ENCODE measurements at places on chromosomes 16 and 17.

GRCh38 chr17:78146881-78147280 lies 696 bp downstream of the C17orf99 start:
- no peak for DNase-seq

DNA sequence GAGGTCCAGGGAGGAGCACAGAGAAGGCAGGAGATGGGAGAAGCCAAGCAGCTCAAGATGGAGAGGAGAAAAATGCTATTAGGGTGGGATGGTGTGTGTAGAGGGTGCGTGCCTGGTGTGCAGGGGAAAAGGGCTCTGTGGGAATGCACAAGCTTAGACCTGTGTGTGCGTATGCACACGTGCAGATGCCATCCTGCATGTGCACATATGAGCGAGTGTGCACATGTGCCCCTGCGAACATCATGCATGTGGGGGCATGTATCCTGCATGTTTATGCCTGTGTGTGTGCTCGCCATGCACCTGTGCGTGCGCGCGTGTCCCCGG lies 438 bp upstream of the KCNJ12 start:
- no peak for DNase-seq

GRCh38 chr17:79609049-79609589 lies 1.7 kb downstream of the RBFOX3 start:
- no peak for DNase-seq

GRCh38 chr16:88931936-88932335 lies 45.1 kb downstream of the CBFA2T3 start:
- no peak for DNase-seq

GRCh38 chr16:66344533-66345145 lies 21.9 kb upstream of the CDH5 start:
- peak; percentile 56 for DNase-seq

DNA sequence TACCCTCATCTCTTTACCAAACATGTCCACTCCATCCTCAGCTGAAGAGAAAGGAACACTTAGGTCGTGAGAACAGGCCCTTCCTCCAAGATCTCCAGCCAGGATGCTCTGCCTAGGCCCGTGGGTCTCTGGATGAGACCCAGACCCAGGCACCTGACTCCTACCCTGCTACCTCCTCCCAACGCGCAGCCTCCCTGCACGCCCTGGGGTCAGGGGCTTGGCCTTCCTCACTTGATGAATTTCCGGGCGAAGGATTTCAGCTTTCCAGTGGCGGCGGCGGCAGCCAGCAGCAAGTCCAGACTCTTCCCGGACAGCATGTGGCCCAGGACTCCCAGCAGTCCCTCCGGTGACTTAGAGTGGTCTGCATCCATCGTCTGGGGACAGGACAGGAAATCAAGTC lies 13.4 kb downstream of the CSF3 start:
- no peak for DNase-seq

- DNase-seq: no peak
These were observed 3.1 kb upstream of the PSMB10 start for GRCh38 chr16:67939507-67940445.

DNA sequence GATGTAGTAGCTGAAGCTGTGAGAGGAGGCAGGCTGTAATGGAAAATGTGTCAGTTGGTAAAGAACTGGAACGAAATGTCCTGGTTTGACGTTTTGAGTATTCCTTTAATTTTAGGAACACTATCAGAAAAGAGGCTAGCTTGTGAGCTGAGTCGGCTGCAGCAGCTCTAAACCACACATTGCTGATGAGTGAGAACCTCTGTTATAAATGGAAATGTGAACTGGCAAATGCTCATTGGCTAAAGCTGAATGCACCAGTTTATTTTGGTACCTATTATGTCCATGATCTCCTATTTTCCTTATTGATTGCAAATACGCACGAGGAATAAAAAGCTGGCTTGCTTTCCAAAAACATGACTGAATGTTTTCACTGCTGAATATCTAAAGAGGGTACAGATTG lies 11.0 kb upstream of the WIPI1 start:
- no peak for DNase-seq

DNA sequence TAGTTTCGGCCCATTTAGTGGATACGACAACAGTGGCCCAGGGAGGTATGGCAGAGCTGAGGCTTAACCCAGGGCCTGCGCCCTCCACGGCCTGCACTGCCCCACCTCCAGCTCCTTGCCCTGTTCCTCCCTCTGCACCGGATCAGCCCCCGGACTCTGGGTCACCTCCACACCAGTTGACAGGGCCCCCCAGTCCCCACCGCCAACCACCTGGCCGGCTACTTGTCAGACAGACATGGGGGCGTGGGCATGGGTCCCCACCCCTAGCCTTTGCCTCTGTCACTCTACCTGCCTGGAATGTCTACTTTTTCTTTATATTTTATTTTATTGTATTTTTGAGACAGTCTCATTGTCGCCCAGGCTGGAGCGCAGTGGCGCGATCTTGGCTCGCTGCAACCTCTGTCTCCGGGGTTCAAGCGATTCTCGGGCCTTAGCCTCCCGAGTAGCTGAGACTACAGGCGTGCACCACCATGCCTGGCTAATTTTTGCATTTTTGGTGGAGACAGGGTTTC lies 3.0 kb upstream of the ACTG1 start:
- DNase-seq: no peak

DNA sequence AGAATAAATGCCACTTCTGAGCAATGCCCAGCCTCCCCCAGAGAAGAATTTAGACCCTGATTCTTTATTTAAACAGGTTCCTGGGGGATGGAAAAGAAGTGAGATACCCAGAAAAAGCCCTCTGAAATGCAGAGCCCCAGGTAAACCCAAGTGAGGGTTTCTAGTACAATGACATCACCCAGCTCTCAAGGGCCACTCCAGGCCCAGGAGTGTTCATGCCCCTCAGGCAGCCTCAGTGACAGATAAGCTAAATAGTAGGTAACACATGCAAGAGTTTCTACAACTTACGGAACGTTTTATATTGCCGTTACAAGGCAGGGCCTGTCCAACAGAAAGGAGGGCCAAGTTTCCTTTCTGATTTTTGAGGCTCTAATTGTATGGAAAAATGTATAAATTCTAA lies 683.7 kb upstream of the SALL1 start:
- no peak for DNase-seq

DNA sequence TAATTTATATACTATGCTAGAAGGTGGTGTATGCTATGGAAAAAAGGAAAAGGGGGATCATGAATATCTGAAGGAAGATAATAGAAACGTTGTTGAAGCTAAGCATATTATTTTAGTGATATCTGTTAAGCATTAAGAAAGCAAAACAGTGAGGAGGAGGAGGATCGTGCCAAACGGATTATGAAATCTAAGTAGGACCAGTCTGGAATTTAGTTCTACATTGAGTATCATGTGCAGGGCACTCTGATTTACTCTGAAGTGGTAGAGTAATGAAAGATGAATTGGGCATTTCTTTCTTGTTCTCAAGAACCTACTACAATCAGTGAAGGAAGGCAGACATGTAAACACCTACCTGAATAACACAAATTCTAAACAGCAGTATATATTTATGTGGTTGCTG lies 195.3 kb downstream of the CYB561 start:
- no peak for DNase-seq

- DNase-seq: no peak
These were observed 3.3 kb downstream of the ORMDL3 start for GRCh38 chr17:39923836-39924690.

DNA sequence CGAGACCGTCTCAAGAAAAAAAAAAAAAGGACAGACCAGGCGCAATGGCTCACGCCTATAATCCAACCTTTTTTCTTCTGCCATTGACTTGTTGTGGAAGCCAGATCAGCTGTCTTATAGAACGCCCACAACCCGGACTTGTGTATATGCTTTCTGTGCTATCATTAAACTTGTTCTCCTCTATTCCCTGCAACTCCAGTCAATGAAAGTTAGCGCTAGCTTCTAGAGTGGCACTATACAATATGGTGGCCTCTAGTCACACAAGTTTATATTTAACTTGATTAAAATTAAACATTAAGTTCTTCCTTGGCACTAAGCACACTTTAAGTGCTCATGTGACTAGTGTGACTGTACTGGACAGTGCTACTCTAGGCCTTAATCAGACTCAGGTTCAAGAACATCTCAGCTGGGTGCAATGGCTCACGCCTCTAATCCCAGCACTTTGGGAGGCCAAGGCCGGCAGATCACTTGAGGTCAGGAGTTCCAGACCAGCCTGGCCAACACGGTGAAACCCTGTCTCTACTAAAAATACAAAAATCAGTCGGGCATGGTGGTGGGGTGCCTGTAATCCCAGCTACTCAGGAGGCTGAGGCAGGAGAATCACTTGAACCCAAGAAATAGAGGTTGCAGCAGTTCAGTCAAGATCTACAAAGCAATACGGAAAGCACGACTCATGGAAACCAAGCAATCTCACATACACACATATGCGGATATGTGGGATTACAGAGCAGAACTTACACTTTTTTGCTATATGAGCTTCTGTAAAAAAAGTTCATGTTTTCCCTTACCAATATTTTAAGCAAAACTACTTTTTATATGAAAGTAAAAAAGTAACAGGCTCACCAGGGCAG lies 18.8 kb upstream of the GLG1 start:
- DNase-seq: no peak

DNA sequence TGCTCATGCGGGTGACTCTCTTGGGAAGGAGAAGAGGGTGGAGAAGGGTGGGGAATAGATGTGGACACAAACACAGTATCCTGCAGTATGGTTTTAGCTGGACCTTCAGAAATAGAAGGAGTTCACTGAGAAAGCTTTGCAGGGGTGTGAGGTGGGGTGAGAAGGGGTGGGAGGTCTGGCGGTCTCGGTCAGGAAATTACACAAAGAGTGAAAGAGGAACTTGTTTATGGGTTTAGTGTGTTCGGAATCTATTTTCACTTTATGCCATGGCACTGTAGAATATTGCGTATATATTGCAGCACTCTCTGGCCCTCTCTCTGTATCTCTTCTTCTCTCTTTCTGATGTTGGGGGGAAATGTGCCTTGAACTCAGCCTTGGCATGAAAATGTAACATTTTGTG lies 148.2 kb upstream of the GOT2 start:
- no peak for DNase-seq

DNA sequence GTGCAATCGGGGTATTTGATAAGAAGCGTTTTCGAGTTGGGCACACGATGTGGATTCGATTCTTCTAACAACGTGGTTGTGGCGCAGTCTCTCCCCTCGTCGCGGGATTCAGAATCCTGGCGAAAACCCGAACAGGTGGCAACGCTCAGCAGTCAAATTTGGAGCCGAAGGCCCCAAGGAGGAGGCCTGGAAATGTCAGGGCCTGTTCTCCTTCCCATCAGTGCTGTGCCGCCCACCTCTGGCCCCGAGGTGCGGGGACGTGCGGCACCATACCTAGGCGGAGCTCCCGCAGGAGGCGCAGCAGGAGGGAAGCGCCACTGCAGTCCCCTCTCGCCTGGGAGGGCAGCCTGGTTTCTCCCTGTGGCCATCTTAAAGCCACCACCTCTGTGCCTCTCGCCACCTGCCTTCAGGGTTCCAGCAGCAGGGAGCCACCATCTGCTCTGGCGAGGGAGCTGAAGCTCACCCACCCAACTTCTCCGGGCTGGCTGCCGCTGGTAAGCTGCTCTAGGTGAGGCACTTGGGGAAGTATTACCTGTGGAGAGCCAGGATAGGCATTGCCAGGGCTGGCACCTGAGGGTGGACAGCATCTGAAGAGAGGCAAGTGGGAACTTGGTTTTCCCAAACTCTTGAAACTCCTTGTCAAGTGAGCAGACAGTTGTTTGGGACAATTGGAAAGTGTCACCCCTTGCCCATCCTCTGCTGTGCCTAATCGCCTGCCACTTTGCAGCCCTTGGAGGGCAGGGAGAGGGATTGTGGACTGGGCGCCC lies 2.6 kb upstream of the AATF start:
- no peak for DNase-seq

Measured in kidney glomerular epithelial cell (primary cell).